NCI-H2081 treated with DMSO at 0.1 percent for 48 hours (cell line): ENCODE measurements at places on chromosomes 11 and 22.

GRCh38 chr22:35894937-35895708 lies 133.5 kb downstream of the RBFOX2 start:
- no peak for DNase-seq

DNA sequence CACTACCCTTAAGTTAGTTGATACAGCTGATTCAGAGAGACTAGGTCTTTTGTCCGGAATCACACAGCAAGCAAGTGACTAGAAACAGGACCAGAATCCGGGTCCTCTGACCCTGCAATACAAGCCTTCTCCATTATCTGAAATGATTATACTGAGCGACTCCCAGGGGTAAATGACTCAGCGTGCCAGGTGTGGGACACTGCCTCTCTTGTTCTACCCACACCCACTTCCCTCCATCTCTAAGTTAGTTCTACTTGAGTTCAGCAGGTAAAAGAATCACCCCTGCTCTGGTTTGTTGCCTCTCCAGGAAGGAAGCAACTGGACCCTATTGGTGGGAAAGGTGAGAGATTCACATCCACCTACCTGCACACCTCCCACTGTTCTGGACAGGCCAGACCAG lies 156.9 kb downstream of the DBX1 start:
- no peak for DNase-seq

GRCh38 chr11:82903843-82904586 lies 2.5 kb downstream of the DDIAS start:
- DNase-seq, result no peak

DNA sequence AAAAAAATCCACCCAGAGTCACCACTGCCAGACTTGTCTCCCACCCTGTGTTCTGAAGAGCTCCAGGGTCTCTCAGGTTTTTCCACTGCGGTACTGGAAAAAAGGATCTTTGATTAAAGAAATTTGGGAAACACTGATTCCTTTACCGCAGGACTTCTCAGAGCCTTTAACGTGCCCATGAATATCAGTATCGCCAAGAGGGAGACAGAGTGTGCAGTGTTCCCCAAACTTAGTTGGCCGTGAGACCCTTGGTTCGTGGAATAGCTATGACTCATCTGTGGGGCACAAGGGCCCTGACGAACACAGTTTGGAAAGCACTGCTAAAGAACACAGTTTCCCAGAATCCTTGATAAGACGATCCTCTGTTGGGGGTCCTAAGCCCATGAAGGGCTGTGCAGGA lies 31.7 kb downstream of the SYT7 start:
- no peak for DNase-seq

GRCh38 chr11:111559800-111560464 lies 19.4 kb downstream of the LAYN start:
- DNase-seq, result no peak

DNA sequence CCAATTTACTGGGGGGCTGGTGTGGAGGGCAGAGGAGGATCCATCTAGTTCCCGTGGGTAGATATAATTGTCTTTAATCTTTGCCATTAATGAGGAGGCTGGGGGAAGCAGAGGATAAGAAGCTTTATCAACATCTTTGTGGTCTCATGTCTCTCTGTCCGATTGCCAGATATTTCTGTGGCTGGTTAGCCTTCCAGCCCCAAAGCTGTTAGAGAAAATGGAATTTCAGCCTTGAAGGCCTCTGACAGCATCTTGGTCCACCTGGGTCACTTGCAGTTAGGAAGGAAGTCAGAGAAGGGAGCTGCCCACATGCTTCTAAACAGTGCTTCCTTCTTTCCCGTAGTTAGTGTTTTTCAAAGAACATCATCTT lies 56.9 kb downstream of the ABTB2 start:
- no peak for DNase-seq

GRCh38 chr11:80255021-80255420 lies 814.2 kb upstream of the TENM4 start:
- DNase-seq, result no peak

DNA sequence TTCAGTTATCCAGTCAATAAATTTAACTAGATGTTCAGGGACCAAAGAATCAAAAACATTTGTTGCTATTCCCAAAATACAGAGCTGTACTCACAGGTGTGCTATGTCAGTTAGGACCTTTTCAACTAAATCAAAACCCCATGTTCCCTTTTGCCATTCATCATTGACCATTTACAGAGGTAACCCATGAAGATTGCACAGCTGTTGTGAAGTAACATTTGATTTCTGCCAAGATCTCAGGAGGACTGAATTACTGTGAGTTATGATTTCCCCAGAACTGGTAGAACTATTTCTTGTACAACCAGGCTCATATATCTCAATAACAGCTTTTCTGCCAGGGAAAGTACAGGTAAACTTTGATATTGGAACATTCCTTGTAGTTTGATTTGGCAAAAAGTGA lies 131.1 kb upstream of the FIBIN start:
- no peak for DNase-seq

DNA sequence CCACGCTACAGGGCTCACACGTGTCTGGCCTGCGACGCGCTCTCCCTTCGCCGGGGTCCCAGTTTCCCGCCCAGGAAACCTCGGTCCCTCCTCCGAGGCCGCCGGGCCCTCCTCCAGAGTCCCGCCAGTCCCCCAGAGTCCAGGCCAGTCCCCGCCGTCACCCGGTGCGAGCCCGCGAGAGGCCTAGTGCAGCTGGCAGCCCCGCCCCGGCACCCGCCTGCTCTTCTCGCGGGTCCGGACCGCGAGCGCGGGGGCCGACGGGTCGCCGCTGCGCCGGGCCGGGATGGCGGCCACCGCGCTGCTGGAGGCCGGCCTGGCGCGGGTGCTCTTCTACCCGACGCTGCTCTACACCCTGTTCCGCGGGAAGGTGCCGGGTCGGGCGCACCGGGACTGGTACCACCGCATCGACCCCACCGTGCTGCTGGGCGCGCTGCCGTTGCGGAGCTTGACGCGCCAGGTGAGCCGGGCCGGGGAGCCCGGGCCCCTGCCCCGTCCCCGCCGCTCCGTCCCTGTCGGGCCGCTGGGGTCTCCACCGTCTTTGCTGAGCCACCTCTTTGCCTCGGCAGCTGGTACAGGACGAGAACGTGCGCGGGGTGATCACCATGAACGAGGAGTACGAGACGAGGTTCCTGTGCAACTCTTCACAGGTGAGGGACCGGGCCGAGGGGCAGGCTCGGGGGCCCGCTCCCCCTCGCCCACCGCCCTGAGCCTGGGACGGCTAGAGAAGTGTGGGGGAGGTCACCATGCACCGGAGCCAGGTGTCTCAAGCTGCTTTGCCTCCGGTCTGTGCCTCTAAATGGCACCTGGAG lies at the start of gene PTPMT1:
Gene PTPMT1 (plus strand): TSS at position 260 of the 809 bp plus-strand sequence. CDS start 24 bp downstream, at position 284.
- peak; percentile 12 for DNase-seq

DNA sequence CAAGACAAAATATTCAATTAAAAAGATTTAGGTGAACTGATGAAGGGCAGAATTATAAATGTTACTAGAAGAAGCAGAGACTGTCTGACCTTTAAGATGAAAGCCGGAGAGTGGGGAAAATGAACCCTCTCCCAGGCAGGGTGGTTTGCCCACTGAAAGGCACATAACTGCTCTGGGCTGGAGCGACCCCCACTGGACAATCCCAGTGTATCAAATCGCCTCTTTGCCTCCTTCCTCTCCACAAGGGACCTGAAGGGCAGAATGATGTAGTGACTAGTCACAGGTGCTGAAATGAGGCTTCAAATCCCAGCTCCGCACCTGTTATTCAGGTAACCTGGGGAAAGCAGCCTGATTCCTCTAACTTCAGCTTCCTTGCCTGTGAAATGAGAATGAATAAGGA lies 69.0 kb downstream of the EFCAB6 start:
- DNase-seq, result no peak

DNA sequence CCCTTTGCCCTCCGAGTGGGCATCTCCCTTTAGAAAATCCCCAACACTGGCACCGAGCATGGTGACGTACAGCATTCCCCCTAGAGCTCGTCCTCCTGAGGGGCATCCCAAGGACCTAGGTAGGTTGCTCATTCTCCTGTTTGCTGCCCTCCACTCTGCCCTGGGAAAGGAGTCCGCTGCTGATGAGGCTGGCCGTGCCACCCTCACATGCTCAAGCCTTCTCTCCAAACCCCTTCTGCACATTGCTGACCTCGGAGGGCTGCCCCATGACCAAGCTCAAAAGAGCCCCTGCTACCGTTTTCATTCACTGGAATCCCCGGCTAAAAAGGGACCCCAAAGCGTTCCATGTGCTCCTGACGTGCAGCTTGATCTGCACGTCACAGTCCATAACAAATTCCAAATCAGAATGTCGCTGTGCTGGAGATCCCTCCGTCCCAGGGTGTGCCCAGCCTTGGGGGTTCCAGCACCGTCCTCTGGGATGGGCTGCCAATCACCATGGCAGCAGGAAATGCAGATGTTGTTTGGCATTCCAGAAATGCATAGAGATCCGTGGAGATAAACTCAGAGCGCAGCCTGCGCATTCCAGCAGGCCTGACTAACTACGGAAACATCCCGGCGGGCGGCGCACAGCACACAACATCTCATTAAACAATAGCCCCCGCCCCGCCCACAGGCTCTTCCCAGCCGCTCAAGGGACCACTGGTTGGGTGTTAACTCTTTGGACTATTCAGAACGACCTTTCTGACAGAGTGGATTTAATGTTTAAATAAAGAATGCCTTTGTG lies 26.3 kb upstream of the GNB1L start:
- DNase-seq, result no peak

DNA sequence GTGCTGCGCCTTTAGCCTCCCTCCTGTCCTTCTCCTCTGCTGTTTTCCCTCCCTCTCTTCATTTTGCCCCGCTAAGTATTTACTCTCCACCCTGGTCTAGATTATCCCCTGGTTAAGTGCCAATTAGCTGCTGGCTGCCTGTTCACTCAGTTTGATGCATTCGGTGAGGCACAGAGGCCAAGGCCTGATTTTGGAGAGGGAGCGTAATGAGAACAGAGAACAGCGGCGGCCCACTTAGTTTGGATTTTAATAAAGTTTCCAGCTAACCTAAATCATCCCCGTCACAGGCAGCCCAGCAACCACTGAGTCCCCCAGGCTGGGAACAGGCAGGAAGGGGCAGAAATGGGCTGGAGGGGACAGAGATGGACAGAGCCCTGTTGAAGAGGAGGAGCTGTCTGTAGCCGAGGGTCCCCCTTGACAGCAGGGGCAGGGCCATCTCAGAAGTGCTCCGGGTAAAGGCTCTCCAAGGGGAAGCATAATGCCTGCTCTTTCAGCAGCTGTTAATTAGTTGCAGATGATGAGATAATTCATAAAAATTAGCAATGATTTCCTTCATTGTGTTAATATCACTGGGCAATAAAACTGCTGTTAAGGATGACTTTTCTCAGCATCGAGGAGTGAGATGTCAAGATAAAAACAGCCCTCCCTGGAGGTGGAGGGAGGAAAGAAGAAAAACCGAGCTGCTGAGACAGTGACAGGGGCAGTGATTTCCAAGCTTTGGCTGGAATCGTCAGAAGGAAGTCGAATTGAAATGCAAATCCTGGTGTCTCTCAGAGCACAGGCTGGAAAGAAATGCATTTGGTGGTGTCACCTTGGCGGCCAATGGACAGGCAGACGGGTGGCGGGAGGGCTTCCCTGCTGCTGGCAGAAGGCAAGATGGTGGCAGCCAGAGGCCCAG lies 170.1 kb downstream of the GRIK4 start:
- no peak for DNase-seq

DNA sequence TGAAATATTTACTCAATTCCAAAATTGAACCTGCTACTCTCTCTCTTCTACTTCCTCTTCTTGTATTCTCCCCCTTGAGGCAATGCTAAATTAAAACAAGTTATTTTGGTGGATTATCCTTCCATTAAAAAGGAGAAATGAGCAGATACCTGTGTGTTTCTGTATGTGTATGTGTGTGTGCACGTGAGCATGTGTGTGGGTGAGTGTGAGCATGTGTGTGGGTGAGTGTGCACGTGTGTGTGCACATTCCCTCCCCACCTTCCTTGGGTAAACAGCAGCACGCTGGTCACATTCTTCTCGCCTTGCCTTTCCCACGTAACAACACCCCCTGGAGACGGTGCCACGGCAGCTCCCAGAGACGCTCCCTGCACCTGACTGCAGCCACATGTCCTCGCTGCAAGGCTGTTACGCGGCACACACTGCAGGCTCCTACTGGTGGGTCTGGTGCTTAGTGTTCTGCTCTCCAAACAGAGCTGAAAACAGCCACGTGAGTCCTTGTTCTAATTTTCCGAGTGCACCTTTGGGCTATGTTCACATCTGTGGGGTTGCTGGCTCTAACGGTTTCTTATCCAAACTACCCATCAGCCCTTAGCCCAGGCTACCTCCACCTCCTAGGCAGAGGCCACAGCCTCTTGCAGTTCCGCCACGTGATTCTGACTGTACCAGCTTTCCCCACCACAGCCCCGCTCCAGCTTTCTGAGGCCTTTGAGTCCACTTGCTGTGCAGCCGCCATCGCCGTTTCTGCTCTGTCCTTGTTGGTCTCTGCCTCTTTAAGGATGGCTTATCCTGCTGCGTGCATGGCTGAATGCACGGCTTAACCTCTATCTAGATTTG lies 123.4 kb downstream of the CTTN start:
- DNase-seq, result no peak

DNA sequence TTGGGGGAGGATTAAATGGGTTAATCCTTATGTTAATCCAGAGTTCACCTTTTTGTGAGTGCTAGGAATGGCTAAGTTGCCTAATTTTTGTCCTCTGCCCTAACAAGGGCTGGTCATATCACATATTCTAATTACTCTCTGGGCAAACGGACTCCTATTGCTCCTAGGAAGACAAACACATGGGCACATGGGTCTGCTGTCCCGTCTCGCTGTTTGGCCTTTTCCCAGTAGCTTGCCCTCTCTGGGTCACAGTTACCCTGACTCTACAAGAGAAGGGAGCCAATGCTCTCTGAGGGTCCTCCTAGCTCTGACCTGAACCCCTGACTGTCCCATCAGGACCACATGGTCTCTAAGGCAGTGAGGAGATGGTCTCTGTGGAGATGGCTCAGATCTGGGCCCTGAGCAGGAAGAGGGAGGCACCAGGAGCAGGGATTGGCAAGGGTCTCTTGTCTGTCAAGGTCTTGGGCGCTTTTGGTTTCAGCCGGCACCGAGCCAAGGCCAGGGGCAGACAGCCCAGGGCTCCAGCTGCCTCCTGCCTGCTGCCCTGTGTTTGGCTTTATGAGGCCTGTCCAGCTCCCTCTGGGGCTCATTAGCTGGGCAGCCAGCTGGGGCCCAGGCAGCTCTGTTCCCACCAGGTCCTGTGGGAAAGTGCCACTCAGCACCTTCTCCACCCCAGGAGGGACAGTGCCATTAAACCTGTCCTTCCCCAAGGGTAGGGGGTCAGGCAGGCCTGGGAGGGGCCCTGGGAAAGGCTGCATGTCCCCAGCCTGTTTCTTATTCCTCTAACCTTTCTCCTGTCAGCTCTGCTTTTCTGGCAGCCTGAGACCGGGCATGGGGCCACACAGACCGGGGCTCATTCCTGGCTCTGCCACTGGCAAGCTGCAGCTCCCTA lies 559.9 kb downstream of the MN1 start:
- DNase-seq, result no peak

GRCh38 chr11:61712314-61712713 lies 32.1 kb downstream of the DAGLA start:
- DNase-seq, result no peak

- no peak for DNase-seq
Measured at GRCh38 chr22:28893810-28894209, 10.4 kb downstream of the ZNRF3 start.

GRCh38 chr11:67274768-67275605 lies 8.7 kb downstream of the GRK2 start:
- no peak for DNase-seq

- DNase-seq, result no peak
Measured at GRCh38 chr11:120599816-120600420, 88.4 kb downstream of the GRIK4 start.

- no peak for DNase-seq
Measured at GRCh38 chr11:110573411-110573810, 138.8 kb downstream of the ARHGAP20 start.
